Ecto neural progenitor cell (in vitro differentiated cells): ENCODE measurements at places on chromosomes 3 and 15.
A peak's percentile ranks its signal among the peaks of the same experiment; 100 is the strongest.

- DNase-seq = no peak
Observed at GRCh38 chr15:66802025-66803001, 100.3 kb downstream of the SMAD6 start.

DNA sequence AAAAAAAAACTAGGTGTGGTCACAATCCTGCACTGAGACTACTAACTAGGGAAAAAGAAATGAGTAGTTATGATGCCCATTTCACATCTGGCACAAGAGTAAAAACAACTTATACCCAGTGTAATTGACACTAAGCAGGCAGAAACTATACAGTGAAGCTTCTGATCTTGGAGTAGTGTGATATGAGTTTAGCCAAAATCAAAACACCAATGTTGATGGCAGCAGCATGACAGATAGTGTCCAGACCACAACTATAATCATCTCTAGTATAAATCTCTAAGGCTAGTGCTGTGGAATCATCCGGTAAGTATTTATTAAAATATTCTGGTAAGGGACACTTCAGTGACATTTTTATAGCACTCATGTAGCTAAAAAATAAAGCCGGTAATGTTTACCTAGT is 108.5 kb upstream of the EPHA6 start:
- DNase-seq = no peak

GRCh38 chr3:4722103-4722502 is 229.0 kb downstream of the ITPR1 start:
- no peak for DNase-seq

GRCh38 chr15:52078876-52079700 is 33.5 kb downstream of the BCL2L10 start:
- DNase-seq = peak; percentile 85

- no peak for DNase-seq
Observed at GRCh38 chr3:127484601-127485388, 105.7 kb downstream of the TPRA1 start.

DNA sequence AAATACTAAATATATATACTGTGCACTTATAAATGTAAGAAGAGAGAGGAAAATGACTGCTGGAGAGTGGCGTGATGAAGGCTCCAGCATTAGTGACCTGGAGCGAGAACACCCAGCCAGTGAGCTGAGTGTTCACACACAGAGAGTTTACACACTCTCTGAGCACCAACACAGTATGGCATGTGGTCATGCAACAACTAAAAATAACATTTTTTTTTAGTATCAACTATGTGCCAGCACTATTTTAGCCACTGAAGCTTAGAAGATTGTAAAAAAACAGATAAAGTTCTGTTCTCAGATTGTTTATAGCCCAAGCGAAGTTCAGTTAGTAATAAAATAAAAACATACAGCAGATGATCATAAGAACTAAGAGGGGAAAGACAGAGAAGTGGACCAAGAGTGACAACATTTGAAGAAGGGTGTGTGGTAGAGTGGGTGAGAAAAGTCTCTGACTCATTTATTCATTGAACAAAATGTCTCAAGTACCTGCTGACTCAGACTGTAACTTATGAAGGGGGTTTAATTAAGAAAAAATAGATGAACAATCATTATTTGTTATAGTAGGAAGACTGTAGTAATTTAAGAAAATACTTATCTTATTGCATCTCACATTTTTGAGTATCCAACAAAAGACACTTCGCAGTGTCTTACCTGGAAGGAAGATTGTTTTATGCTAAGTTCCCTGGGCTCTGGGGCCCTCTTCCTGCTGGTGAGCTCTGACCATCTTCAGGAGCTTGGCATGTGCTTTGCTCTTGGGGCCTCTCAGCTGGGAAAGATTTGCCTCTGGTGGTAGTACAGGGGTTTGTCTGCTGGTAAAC is 43.8 kb downstream of the GAP43 start:
- DNase-seq = no peak

GRCh38 chr3:29454161-29454611 is 173.3 kb downstream of the RBMS3 start:
- no peak for DNase-seq

DNA sequence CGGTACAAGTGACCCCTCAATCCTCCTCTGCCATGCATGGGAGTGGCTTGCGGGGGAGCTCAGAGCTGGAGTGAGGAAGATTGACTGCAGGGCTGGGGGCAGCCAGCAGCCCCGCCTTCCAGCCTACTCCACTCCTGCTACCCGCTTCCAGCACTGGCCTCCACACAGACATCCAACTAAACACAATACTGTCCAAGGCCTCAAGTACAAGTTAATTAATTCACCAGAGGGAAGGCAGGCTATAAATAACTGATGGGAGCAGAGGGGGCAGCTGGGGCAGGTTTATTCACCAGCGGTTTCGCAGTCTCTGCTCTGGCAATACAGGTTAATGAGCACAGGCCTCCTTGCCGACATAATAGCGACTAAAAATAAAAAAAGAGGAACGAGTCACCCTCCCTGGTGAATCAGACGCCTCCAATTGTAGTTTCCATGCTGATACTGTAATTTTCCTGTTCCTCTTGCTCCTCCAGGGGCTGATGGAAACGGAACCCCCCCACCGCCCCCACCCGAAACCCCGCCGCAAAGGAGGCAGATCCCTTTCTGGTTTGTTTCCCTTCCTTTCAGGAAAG is 166.4 kb upstream of the TLE3 start:
- DNase-seq = peak; percentile 66

DNA sequence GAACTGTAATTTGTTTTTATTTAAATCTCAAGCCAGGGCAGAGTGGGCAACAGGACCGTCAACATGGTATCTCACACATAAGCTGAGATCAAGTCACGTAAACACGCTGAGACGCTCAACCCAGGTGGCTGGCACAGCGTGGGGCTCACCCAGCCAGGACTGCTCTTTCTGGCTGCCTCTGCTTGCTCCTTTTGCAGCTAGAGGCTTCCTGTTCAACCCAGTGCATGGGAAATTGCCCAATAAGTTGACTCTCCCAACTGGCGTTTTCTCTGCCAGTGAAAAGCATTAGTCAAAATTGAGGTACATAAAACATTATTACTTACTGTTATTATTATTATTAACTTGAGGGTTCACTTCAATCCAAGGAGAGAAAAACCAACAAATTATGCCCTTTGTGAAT is 398.1 kb downstream of the NR2F2 start:
- no peak for DNase-seq

DNA sequence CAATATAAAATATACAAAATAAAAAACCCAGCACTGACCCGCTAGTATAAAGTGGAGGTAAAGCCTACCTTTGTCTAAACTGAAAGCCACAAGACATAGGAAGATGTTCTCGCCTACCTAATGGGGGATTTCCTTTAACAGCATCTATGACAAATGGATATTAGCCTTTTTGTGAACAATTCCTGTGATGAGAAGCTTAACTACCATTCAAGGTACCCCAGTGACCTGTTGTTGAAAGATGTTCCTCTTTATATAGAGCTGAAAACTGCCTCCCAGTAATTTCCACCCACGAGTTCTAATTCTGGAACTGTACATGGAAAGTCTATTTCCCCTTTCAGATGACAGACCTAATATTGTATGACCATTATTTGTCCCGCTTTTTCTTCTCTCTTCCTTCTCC is 109.8 kb upstream of the RASGRP1 start:
- DNase-seq = no peak

- no peak for DNase-seq
Observed at GRCh38 chr3:56110886-56111285, 357.4 kb downstream of the ERC2 start.

- no peak for DNase-seq
Observed at GRCh38 chr3:46429671-46430070, 22.6 kb downstream of the CCRL2 start.

DNA sequence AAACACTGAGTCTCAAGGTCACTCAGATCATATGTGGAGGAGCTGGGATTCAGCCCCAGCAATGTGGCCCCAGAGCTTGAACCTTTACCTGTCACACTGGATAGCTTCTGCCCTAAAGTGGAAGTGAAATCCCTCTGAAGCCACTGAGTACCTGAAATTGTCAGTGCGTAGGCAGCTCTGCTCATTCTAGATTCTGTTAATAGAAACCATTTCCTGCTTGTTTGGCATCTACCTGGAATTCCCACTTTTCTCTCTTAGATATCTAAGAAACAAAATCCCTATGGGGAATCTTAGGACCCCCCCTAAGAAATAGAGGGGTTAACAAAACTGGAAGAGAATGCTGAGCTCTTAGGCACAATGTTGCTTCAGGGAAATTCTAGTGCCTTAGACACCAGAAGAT is 29.8 kb downstream of the FBXL22 start:
- no peak for DNase-seq

- no peak for DNase-seq
Observed at GRCh38 chr3:103127737-103128136, 692.9 kb downstream of the ZPLD1 start.

- no peak for DNase-seq
Observed at GRCh38 chr15:72737723-72738122, 45.8 kb downstream of the ADPGK start.

- no peak for DNase-seq
Observed at GRCh38 chr3:122691195-122691594, 10.6 kb downstream of the PARP14 start.

- no peak for DNase-seq
Observed at GRCh38 chr3:15050405-15051092, 14.6 kb downstream of the MRPS25 start.

DNA sequence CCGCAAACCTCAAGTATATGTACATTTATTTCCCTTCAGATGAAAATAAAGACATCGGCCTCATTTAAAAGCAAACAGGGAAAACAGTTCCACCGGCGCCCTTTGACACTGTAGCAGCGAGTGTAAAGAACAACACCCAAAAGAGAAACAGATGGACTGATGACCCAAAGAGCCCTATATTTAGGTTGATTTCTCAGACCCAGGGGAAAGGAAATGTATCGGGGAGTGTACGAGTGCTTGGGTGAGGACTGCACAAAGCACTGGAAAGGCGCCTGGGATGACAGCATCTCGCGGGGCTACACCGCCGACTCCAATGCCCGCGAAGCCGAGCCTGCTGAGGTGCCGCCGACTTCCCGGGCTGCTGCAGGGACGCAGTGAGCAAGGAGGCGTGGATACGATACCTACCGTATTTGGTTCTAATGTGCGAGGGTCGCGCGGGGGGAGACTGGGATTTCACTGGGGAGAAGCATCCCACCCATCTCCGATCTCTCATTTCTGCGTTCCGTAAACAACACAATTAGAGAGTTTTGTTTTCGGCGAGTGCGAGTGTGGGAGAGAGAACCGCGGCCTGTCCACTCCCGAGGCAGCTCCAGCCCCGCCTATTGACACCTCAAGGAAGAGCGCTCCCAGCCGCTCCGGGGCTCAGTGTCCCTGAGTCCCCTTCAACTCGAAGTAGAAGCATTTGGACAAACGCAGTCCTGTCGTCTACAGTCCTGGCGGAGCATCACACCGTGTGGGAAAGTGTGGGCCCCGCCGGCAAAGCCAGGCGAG is 2.0 kb downstream of the MECOM start:
- peak; percentile 75 for DNase-seq

- DNase-seq = no peak
Observed at GRCh38 chr3:152071924-152072323, 196.8 kb upstream of the MBNL1 start.

DNA sequence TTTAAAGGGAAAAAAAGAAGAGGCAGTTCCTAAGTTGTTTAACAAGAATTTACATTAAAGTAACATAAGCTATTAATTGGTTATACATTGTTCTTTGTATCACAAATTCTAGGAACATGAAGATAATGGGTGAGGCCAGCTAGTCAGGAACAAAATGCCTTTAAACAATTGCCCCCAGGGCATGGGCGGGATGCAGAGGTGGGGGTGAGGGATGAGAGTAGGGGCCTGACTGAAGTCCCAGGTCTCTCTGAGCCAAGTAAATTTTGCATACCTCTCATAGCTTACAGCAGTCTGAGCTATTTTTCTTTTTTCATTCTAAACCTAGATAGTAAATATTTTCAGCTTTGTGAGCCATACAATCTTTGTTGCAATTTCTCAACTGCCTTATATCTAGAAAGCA is 77.8 kb upstream of the RNU6-1 start:
- DNase-seq = no peak

DNA sequence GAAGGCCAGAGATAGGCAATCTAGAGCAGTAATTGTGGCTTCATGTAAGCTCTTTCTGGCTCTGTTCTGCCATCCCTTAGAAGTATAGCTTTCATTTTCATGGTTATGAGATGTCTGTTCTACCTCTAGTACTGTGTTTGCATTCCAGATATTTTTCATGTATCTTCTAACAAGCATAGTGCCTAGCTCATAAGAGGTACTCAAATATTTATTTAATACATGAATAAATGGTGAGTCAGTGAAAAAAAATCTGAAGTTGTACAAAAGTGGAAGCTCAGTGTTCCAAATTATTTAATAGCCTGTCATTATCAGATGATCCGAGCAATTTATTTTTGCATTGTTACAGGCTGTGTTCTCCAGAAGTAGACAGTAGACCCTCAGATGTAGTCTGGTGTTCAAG is 64.3 kb downstream of the OXSM start:
- DNase-seq = no peak

DNA sequence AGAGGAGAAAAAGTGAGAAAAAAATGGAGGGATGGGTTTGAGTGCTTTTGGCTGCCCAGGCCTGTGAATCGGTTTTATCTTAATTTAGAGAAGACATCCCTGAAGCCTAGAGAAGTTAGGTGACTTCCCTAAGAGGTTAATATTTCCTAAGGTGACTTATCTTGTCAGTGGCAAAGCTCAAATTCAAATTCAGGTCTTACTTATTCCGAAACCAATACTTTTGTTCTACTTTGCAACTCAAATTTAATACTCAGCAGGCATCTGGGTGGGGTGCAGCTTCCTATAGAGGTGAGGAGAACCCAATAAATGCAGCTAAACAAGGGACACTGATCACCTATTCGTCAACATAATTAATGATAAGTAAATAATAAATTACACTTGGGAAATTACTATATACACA is 54.9 kb upstream of the MYRIP start:
- no peak for DNase-seq

- peak; percentile 47 for DNase-seq
Observed at GRCh38 chr3:42591811-42592210, 1.2 kb downstream of the SS18L2 start.

GRCh38 chr3:187943677-187944389 is 198.6 kb upstream of the BCL6 start:
- no peak for DNase-seq

GRCh38 chr3:197007953-197008352 is 21.7 kb downstream of the MELTF start:
- DNase-seq = no peak

GRCh38 chr15:57122080-57122840 is 203.8 kb downstream of the TCF12 start:
- no peak for DNase-seq

DNA sequence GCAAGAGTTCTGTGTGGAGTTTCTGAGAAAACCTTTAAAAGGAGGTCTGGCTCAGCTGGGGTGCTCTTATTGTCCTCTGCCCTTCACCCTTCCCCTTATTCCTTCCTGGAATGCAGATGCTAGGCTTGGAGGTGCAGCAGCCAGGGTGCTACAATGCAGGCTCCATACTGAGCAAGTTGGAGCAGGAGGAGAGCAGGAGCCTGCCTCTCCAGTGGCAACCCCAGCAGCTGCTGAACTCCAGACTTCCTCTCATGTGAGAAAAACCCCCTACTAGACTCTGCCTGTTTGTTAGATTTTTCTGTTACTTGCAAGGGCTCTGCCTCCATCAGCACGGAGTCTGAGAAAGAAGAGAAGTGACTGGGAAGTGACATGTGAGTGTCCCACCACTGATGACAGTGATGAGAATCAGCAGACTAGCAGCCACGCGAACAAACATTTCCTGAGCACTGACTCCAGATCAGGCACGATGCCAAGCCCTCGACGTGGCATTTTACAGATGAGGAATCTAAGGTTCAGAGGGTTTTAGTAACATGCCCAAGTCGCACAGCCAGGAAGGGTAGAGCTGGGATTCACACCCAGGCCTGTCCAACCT is 16.1 kb upstream of the RARRES1 start:
- DNase-seq = no peak
